ENCODE measurements at places on chromosomes 7 and 10. TPM values are rescaled to one million over a fixed set of nuclear protein-coding genes. Genes with fewer than 3 reads are reported as not detected.

FAM25A gene
- total RNA-seq: 11.4 TPM

- DNase-seq: no peak
- H3K36me3 ChIP-seq: no peaks in the 10 kb centered on the region
- no peaks in the 10 kb centered on the region for H3K4me1 ChIP-seq
- H3K4me3 ChIP-seq: no peak overlapping the region
Measured at GRCh38 chr7:13288516-13288915, 601.1 kb downstream of the ARL4A start.

- peak; percentile 7 for DNase-seq
- no peak overlapping the region for H3K4me3 ChIP-seq
- no peaks in the 10 kb centered on the region for H3K27me3 ChIP-seq
- H3K36me3 ChIP-seq: no peaks in the 10 kb centered on the region
Measured at GRCh38 chr10:16612115-16612980, 90.7 kb upstream of the C1QL3 start.

DNA sequence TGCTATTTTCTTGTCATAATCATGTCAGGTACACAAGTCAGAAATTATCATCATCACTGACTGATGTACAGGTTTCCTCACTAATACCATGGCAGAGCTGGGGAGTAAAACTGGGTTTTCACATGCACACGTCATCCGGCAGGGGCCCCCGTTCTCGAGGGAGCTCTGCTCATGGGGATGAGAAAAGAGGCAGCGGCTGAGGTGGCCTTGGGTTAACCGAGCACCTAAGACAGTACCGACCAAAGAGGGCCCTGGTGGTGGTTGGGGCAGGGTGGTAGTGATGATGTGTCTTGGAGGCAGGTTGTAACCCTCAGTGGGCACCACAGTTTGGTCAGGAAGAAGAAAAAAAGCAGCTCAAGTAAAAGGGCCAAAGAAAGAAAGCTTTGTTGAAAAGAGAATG, 12.1 kb upstream of the TRPV6 start:
- no peak overlapping the region for H3K4me3 ChIP-seq
- H3K36me3 ChIP-seq: no peaks in the 10 kb centered on the region
- H3K4me1 ChIP-seq: peaks cover 28% of the 10 kb centered on the region

MEOX2 gene
- not detected for total RNA-seq

DNA sequence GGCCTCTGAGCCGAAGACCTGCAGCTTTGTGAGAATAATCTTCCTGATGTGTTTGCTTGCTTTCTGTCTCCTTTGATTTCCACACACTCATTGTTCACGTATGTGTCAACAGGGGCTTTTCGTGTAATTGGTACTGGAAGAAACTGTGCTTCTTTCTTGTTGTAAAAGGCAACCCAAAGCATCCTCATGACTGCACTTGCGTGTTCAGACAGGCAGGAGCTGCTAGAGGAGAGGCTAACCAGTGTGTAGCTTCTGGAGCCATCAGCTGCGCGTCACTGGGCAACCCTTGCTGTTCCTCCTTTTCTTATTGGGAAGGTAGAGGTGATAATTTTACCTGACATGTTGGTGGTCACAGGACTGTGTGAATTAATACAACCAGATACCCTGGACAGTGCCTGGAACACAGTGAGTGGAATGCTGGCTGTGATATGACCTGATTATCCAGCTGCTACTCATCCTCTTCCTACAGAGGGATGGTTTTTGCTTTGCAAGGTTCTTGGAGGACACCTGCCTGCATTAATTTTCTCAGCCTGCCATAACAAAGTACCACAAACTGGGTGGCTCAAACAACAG, 213.0 kb downstream of the ABCA13 start:
- no peak overlapping the region for H3K4me3 ChIP-seq
- no peak overlapping the region for H3K27ac ChIP-seq
- no peaks in the 10 kb centered on the region for H3K36me3 ChIP-seq
- no peaks in the 10 kb centered on the region for H3K27me3 ChIP-seq
- no peaks in the 10 kb centered on the region for H3K4me1 ChIP-seq

FBXL15 gene
- total RNA-seq: 12.7 TPM

DNA sequence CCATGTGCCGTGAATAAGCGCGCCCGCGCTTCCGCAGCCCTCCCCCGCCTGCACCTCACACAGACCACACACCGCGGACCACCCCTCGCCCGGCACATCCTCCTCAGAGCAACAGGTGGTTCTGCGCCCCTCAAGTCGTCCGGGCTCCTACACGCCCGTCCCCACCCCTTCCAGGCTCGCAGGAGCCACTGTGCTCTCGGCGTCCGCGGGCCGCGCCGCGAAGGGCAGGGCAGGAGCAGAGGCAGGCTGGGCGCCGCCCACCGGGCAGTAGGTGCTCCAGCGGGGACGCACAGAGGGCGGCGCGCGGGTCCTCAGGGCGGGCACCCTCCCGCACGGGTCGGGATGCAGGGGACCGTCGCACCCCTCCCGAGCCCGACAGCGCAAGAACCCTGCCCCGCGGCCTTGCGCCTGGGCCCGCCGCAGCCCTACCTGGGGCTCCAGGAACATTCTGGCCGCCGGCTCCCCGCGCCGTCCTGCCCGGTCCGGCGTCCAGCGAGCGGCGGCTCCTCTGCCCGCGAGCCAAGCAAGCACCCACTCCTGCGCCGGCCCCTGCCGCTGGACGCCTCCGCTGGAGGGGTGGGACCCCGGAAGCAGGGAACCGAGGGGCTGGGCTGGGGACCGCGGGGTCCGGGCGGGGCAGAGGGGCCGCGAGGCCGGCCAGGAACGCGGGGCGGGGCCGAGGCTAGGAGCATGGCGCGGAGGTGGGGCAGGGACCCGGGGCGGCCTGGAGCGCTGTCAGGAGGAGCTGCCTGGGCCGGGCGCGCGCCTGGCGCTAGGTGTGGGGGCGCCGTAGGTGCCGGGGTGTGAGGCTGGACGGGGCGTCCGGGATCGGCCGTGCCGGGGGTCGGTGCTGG, 37.4 kb downstream of the RASGEF1A start:
- H3K27ac ChIP-seq: no peak overlapping the region
- H3K36me3 ChIP-seq: no peaks in the 10 kb centered on the region
- peaks cover 15% of the 10 kb centered on the region for H3K27me3 ChIP-seq
- no peak for DNase-seq
- H3K4me1 ChIP-seq: no peaks in the 10 kb centered on the region

FFAR4 gene
- 0.25 TPM for total RNA-seq

- no peaks in the 10 kb centered on the region for H3K36me3 ChIP-seq
- no peak overlapping the region for H3K4me3 ChIP-seq
- 0 out of 2 replicates have a peak, but pooled peaks cover 7% of the 10 kb centered on the region for H3K4me1 ChIP-seq
- no peaks in the 10 kb centered on the region for H3K27me3 ChIP-seq
- H3K27ac ChIP-seq: no peak overlapping the region
Measured at GRCh38 chr10:43255634-43256431, 11.0 kb downstream of the RASGEF1A start.

Measured in PC-9 (cell line).